ENCODE measurements at places on chromosomes 12 and 14. TPM values are rescaled to one million over a fixed set of nuclear protein-coding genes. Genes with fewer than 3 reads are reported as not detected.
A peak's percentile ranks its signal among the peaks of the same experiment; 100 is the strongest.

DNA sequence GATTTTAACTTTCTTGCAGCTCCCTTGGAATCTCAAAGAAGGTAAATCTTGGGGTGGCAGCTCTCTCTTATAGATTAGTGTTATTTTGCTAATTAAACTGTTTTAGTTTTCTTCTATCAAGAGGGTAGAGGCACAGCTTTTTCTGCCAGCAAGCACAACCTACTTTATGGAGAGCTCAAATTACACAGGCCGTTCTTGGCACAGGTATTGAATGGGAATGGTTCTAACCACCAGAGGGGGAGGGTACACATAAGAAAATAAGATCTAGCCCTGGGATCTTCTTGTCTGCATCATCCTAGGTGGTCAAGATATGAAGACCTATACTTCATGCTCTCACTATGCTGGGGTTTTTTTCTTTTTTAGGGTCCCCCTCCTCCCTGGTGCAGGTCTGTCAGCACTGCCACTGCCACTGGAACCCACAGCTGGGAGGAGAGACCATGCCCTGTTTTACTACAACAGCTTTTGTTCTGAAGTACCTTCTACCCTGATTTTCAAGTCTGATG, 48.6 kb upstream of the STAC3 start:
- no peak for DNase-seq
- no peaks in the 10 kb centered on the region for H3K27me3 ChIP-seq
- H3K27ac ChIP-seq, result no peak overlapping the region

GRCh38 chr12:124852329-124852831, 11.3 kb downstream of the SCARB1 start:
- no peak overlapping the region for H3K27ac ChIP-seq
- peaks cover 60% of the 10 kb centered on the region for H3K4me1 ChIP-seq
- H3K27me3 ChIP-seq, result no peaks in the 10 kb centered on the region
- no peak for DNase-seq
- peaks cover 20% of the 10 kb centered on the region for H3K36me3 ChIP-seq

DNA sequence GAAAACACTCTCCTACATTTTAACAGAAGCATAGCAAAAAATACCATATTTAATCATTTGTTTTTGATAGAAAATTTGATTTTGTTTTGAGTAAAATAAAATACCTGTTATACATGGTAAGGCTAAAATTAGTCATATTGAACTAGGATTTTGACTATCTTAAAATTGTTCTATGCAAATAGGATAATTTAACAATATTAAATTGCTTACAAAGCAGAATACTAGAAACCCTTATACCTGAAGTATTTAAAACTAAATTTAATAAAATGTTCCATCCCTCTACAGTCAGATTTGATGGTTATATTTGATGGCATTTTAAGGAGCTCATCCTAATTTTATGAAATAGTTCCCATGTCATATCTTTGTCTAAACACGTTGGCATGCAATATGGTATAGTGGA, 323.2 kb downstream of the GPHN start:
- H3K27me3 ChIP-seq, result no peaks in the 10 kb centered on the region
- DNase-seq, result no peak
- no peaks in the 10 kb centered on the region for H3K36me3 ChIP-seq
- no peak overlapping the region for H3K27ac ChIP-seq

DNA sequence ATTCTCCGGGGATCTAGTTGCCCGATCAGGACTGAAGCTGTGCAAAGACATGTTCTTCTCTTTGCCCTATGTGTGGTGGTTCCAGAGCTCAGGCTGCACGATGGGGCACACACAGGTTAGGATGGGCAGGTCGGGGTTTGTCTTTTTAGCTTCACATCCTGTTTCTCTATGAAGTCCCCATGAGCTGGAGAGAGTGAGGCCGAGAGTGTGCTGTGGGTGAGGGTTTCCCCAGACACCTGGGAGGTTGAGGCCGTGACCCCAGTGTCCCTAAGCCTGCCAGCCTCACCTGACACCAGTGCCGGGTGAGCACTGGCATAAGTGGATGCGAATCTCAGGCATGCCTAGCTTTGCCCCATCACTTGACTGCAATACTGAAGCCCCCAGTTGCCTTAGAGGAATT, 32.9 kb upstream of the IGF1 start:
- no peaks in the 10 kb centered on the region for H3K36me3 ChIP-seq
- no peaks in the 10 kb centered on the region for H3K4me1 ChIP-seq
- no peak for DNase-seq
- no peak overlapping the region for H3K27ac ChIP-seq
- H3K4me3 ChIP-seq, result no peak overlapping the region

DNA sequence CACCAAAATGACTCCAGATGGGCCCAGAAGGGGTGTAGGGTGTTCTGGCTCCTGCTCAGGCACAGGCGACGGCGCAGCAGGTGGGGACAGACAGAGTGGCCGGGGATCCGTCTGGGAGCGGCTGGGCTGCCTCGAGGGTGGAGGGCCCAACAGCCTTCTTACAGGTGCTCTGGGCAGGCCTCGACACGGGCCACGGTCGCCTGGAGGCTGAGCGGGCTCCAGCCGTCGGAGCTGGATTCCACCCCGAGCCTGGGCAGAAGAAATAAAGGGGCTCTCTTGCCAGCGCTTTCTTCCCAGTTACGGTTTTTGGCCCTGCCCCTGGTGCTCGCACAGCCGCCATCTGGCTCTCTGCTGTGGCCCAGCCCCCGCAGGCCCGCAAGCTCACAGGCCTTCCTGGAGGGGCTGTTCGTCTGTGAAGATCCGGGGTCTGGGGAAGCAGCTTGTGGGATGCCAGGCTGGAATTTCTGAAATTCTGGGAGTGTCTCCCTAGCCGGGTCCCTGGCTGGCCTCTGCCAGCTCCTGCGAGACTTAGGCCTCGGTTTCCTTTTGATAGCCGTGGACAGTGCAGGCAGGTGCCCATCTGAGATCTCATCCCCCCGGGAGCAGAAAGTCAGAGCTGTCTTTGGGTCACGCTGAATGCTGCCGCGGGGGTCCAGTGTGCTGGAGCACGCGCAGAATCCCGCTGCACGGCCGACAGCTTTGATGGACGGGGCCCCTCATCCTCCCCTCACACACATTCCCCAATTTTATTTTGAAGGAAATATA, 122.7 kb downstream of the PAPOLA start:
- no peaks in the 10 kb centered on the region for H3K36me3 ChIP-seq
- peaks cover 23% of the 10 kb centered on the region for H3K4me1 ChIP-seq
- no peak overlapping the region for H3K27ac ChIP-seq
- no peak overlapping the region for H3K4me3 ChIP-seq
- no peak for DNase-seq

DNA sequence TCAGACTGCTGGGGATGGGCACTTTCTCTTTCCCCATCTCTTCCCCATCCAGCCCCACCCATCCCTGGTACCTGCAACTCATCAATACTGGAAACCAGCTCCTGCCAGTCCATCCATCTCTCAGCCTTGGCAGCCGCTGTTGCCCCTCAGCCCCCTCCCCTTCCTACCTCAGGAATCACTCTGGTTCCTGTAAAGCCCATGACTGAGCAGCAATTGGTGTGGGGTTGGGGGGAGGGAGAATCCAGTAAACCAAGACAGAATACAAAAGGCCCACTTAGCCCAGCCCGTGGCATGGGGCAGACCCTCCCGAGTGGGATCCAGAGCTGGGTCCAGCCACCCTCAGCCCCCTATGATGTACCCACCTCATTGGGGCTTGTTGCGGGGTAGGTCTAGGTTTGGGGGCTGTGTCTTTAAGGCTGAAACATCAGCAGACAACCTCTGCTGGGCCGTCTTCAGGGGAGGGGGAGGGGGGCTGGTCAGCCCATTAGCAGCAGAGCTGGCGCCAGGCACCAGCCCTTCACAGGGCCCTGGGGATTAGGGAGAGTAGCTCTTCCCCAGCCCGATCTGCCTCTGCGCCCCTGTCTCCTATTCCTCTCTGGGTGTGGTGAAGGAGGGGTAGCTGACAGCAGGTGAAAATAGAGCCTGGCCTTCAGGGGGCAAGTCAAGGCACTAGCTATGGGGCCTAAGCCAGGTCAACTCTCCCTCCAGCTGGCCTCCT, 702 bp upstream of the PRPH start:
- H3K36me3 ChIP-seq, result no peaks in the 10 kb centered on the region
- H3K27me3 ChIP-seq, result peaks cover 67% of the 10 kb centered on the region
- no peak for DNase-seq
- no peak overlapping the region for H3K27ac ChIP-seq

DNA sequence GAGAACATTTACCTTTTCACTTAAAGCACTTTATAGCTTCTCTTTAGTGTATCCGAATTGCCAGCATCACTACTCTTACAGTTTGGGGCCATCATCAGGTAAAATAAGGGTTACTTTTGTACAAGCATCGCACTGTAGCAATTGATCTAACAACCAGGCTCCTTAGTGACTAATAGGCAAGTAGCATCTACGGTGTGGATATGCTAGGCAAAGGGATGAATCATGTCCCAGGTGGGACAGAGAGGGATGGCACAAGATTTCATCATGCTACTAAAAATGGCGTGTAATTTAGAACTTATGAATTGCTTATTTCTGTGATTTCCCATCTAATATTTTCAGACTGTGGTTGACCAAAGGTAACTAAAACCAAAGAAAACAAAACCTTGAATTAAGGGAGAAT, 582.3 kb downstream of the KCNH5 start:
- no peaks in the 10 kb centered on the region for H3K4me1 ChIP-seq
- DNase-seq, result no peak
- no peak overlapping the region for H3K27ac ChIP-seq
- H3K36me3 ChIP-seq, result no peaks in the 10 kb centered on the region

DNA sequence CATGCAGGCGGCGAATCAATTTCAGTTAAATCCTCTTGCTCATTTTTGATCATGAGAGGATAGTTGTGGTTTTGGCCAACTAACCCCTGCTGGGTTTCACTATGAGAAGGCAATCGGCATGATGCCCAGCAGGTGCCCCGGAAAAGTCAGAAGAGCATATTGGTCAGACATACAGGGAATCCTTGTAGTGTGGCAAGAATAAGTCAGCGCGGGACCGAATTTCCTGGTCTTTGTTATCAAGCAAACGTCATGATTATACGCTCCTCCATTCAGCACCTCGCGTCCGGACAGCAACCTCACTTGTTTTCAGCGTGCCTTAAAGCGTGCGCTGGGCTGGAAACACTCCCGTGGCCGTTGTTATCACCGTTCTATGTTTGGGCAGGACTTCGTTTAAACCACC, 1.8 kb downstream of the TBC1D30 start:
- H3K4me1 ChIP-seq, result peaks cover 22% of the 10 kb centered on the region
- peak overlapping the region; percentile 51 for H3K4me3 ChIP-seq
- peaks cover 33% of the 10 kb centered on the region for H3K27me3 ChIP-seq
- DNase-seq, result no peak
- H3K27ac ChIP-seq, result no peak overlapping the region

- no peaks in the 10 kb centered on the region for H3K4me1 ChIP-seq
- no peaks in the 10 kb centered on the region for H3K27me3 ChIP-seq
- H3K36me3 ChIP-seq, result peaks cover 83% of the 10 kb centered on the region
- H3K27ac ChIP-seq, result no peak overlapping the region
- no peak for DNase-seq
These were observed 12.3 kb downstream of the MARS1 start for GRCh38 chr12:57500213-57500612.

DNA sequence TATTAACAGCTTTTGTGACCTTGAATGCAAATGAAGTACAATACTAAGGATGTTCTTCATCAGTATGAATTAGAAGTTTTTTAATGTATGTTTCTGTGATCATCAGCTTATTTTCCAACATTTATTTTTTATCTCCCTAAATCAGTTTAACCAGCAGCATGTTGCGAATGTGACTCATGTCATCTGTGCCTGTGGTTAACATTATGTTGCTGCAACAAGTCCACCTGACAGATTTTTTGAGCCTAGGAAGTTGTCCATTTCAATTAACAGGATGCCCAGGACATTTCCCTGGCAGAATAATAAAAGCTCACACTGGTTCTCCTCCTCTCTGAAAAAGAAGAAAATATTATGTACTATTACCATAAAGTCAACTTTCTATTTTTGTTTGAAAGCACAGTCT, 155.5 kb downstream of the SYT1 start:
- no peak overlapping the region for H3K4me3 ChIP-seq
- H3K4me1 ChIP-seq, result no peaks in the 10 kb centered on the region
- H3K27me3 ChIP-seq, result no peaks in the 10 kb centered on the region
- H3K36me3 ChIP-seq, result no peaks in the 10 kb centered on the region
- H3K27ac ChIP-seq, result no peak overlapping the region

- peaks cover 10% of the 10 kb centered on the region for H3K4me1 ChIP-seq
- peak overlapping the region; percentile 60 for H3K27ac ChIP-seq
- H3K4me3 ChIP-seq, result no peak overlapping the region
These were observed 155.5 kb downstream of the PRKCH start for GRCh38 chr14:61476754-61477410.

- peak; percentile 74 for DNase-seq
- H3K4me3 ChIP-seq, result peak within 1 kb of the TSS; percentile 79
- peaks cover 18% of the 10 kb centered on the region for H3K4me1 ChIP-seq
- H3K27me3 ChIP-seq, result peaks cover 7% of the 10 kb centered on the region
These were observed at the start of gene RTN1 for GRCh38 chr14:59870277-59871165. TSS of gene RTN1 (minus strand) at chr14:59870776. CDS start at chr14:59870630, 146 bp downstream.

- peak overlapping the region; percentile 73 for H3K27ac ChIP-seq
- no peaks in the 10 kb centered on the region for H3K36me3 ChIP-seq
- H3K4me1 ChIP-seq, result peaks cover 41% of the 10 kb centered on the region
- DNase-seq, result no peak
- no peak overlapping the region for H3K4me3 ChIP-seq
These were observed 34.5 kb downstream of the CMKLR1 start for GRCh38 chr12:108304633-108305032.

GRCh38 chr12:118183711-118184110, 47.8 kb downstream of the PEBP1 start:
- no peaks in the 10 kb centered on the region for H3K27me3 ChIP-seq
- H3K4me3 ChIP-seq, result no peak overlapping the region
- peak overlapping the region; percentile 49 for H3K27ac ChIP-seq
- peaks cover 5% of the 10 kb centered on the region for H3K4me1 ChIP-seq
- peaks cover 13% of the 10 kb centered on the region for H3K36me3 ChIP-seq
- no peak for DNase-seq

DNA sequence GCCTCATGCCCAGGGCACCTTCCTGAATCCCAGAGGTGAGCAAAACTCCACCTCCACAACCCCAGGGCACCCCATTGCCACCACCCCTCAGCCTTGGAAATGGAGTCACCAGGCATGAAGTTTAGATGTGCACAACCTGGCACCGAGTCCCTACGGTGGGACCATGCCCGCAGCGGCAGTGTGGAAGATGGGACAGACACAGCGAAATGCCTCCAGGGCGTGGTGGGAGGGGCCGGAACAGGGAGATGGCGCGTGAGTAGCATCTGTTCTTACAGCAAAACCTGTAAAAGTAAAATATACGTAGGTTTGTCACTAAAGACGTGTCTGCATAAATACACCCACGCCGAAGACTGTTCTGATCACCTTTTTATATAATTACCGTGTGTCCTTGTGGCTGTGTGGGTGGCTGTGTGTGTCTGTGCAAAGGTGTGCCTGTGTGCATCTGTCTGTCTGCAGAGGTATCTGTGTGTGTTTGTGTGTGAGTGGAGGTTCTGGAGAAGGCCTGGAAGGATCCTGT, 17.4 kb upstream of the DEGS2 start:
- no peaks in the 10 kb centered on the region for H3K36me3 ChIP-seq
- no peak overlapping the region for H3K27ac ChIP-seq
- no peak overlapping the region for H3K4me3 ChIP-seq
- DNase-seq, result no peak

GRCh38 chr12:130954544-130954831, 781 bp downstream of the ADGRD1 start:
- H3K27me3 ChIP-seq, result peaks cover 16% of the 10 kb centered on the region
- DNase-seq, result no peak
- H3K36me3 ChIP-seq, result no peaks in the 10 kb centered on the region
- H3K4me3 ChIP-seq, result peak overlapping the region; percentile 43

The LRTM2 gene
- total RNA-seq, result 3.2 TPM

The FZD10 gene
- total RNA-seq, result 3.7 TPM

The ST8SIA1 gene
- 38.6 TPM for total RNA-seq

The TMEM119 gene
- total RNA-seq, result 14.9 TPM

Measured in spinal cord (tissue), 10 donors.